Vagina (tissue), 2 donors: ENCODE measurements at places on chromosomes 13 and 19.

DNA sequence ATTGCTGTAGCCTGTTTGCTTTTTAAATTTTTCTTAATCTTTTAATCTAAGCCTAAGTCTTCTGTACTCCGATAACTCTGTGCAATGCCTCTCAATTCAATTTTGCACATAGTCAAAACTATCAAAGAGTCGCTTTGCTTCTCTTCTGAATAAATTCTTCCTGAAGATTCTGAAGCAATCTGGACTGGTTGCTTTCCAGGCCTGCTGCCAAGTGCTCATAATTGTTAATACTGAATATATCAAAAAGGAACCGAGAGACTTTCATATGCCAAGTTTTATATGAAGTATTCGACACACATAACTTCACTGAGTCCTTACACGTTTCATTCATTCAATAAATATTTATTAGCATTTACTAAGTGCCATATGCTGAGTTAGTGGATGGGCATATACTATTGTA, 91.3 kb downstream of the EDNRB start:
- DNase-seq = no peak

DNA sequence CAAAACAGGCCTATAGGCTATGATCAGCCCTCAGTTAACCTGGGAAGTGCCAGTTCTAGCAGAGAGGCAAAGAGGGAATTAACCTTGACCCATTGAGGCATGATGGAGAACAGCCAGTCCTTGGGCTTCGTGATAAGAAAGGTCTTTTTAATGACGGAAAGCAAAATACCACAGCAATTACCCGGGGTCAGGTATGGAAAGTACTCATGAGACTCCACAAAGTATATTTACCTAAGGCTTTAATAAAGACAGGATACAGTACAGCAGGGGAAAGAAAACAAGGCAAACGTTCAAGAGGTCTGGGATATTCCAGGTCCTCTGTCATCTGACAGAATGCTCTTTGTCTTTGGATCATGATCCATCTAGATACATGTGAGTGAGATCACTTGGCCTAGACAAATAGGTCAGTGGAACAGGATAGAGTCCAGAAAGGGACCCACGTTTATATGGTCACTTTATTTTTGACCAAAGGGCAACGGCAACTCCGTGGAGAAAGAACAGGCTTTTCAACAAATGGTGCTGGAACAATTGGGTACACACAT, 52.2 kb downstream of the WDFY2 start:
- no peak for DNase-seq

GRCh38 chr13:94623316-94623715, 21.7 kb downstream of the GPR180 start:
- DNase-seq = no peak

GRCh38 chr13:45954836-45955800, 97.4 kb downstream of the ZC3H13 start:
- no peak for DNase-seq

DNA sequence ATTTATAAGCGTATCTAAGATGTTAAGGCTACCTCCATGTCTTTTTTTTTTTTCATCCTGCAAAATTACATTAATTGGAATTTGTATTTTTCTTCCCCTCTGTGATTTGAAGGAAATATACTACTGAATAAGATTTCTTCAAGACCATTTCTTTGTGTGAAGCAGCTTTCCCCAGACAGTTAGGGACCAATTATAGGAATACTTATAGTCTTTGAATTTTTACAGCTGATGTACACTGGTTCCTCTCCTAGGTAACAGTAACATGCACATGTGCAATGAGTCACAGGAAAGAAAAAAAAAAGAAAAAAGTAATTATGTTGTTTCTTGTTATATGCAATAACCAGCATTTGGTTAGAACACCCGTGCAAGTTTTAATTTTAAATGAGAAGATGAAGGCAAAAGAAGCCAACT, 82.0 kb downstream of the PCDH9 start:
- no peak for DNase-seq

DNA sequence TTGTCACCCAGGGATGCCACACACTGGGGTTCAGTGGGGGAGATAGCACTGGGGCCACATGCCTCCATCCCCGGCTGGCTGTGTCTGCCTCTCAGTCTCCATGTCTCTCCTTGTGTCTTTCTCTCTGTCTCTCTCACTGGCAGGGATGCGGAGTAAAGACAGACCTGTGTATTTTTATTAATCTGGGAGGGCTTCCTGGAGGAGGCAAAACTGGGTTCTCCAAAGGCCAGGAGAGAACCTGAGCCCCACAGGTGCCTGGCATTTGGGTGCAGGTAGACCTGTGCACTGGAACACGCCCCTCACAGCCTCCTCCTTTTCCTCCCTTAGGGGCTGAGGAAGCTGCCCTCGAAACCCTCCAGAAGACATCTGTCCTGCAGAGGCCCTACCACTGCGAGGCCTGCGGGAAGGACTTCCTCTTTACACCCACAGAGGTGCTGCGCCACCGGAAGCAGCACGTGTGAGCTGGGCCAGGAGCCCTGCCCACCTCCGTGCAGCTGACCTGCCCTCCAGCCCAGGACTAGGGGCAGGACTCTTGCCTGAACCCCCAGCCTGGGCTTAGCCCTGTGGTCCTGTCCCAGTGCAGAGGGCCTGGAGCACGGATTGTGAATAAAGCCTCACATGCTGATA, 32.7 kb downstream of the DHX34 start:
- DNase-seq = no peak

- DNase-seq = no peak
Measured at GRCh38 chr13:52852444-52852843, 4.0 kb upstream of the PCDH8 start.

DNA sequence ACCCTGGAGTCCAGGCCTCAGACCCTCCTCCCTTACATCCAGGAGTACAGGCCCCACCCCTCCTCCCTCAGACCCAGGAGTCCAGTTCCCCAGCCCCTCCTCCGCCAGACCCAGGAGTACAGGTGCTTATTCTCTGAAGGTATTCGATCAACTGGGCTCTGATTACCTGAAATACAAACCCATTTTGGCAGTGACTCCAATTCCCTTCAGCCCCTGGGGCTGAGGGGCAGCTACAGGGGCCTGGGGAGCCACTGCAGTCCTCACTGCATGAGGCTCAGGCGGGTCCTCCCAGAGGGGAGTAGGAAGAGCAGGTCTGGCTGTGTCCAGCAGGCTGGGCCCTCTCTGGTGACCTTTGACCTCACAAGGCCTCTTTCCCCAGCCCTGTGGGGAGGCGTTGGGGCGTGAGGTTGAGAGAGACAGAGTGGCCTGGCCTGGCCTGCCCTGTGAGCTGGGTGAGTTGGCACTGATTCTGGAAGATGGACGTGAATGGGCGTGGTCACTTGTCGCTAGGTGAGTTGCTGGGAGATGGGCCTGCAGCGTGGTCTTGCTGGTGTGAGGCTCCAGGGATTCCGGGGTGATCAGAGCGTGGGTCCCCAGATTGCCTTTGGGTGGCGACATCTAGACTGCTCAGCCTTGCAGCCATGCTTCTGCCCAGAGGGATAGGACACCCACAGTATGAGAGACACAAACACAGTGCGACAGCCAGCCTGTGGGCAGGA, 3.1 kb downstream of the BCAT2 start:
- DNase-seq = no peak

DNA sequence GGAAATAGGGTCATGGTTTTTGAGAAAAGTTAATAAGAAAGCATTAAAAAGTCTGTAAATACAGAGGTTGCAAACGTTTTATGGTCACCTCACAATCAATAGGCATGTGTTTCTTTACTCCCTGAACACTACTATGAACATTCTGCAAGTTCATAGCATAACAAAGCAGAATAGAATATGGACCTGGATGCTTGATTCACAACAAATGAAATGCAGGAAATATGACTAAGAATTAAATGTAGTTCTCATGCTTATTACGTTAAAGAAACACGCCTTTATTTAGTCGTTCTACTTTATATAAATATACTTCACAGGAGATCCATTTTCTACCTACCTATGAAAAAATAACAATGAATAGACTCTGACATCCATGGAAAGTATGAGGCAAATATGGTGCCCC, 344.0 kb downstream of the KCTD12 start:
- no peak for DNase-seq

DNA sequence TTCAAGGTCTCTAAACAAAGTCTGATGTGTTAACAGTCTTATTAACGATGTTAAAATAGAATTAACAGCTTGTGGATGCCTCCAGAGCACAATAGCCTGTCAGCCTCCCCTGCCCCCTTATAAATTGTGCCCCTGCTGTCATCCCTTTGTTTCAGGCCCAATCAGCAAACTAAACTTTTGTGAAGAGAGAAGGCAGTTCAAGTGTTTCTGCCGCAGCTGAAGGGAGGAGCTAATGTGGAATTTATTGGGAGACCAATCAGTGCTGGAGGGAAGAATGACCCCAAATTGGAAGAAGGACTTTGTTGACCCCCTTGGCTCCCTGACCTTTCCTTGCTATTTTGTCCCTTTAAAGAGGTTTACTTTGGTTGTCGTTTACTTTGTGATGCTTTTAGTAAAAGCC, 160.5 kb downstream of the TM9SF2 start:
- DNase-seq = no peak

GRCh38 chr13:24613755-24614154, 66.5 kb upstream of the ATP12A start:
- DNase-seq = no peak

- no peak for DNase-seq
Measured at GRCh38 chr19:42076380-42076944, 496 bp downstream of the ZNF574 start.
